ENCODE measurements at places on chromosomes 13 and 19.
A peak's percentile ranks its signal among the peaks of the same experiment; 100 is the strongest.

DNA sequence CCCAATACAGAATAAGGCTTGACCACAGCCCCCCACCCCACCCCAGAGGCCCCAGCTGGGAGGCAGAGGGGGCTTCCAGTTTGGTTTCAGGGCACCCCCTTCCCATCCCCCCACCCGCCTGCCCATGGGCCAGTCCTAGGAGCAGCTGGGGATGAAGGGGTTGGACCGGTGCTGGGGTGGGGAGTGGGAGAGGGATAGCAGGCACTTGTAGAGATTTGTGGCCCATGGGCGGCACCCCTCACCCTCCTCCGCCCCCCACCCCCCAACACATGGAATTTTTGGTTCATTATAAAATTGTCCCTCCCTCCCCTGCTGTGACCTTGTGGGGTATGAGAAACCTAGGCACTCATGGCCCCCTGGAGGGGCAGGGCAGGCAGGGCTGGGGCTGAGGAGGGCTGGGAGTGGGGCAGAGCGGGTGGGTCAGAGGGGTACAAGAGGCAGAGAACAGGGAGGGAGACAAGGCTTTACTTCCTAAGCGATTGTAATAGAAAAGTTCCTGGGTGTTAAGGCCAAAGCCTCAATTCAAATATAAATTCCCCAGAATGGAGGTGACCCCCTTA, 5.3 kb upstream of the GSK3A start:
- DNase-seq, result no peak

DNA sequence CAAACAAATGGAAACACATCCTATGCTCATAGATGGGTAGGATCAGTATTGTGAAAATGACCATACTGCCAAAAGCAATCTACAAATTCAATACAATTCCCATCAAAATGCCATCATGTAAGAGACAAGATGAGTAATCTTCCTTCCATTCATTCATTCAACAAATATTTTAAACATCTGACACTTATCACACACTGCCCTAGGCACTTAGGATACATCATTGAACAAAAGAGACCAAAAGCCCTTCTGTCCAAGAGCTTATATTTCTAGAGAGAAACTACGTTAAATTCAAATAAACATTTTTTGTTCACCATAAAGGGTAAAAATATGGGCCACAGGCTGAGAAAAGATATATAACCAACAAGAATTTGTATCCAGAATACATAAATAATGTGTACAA, 20.5 kb upstream of the LHFPL6 start:
- DNase-seq, result no peak

GRCh38 chr19:27966390-27966816, 1246.5 kb downstream of the UQCRFS1 start:
- no peak for DNase-seq

GRCh38 chr13:94305463-94305862, 174.0 kb downstream of the DCT start:
- no peak for DNase-seq

- DNase-seq, result peak; percentile 57
These were observed at the start of gene CNN2 for GRCh38 chr19:1025960-1026782. CNN2 (plus strand) TSS chr19:1026608; CDS start chr19:1026662, 54 bp downstream.

- DNase-seq, result no peak
These were observed 8.1 kb upstream of the ARRDC2 start for GRCh38 chr19:17999684-18000479.

- DNase-seq, result no peak
These were observed 2.0 kb downstream of the UHRF1 start for GRCh38 chr19:4911314-4911713.

GRCh38 chr19:42422901-42423461, 4.2 kb downstream of the LIPE start:
- DNase-seq, result peak; percentile 16

DNA sequence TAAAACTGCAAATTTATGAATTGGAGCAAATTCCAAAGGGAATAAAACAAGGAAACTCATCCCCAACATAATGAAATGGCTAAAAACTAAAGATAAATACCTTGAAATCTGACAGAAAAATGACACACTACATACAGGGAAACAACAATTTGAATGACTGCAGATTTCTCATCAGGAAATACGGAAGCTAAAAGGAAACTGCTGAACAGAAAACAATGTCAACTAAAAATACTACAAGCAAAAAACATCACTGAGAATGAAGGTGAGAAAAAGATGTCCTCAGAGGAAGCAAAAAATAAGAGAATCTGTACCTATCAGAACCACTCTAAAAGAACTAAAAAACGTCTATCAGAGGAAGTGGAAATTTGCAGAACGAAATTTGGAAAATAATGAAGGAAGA, 39.5 kb downstream of the ZSWIM9 start:
- DNase-seq, result no peak

GRCh38 chr13:53405616-53406015, 377.0 kb downstream of the OLFM4 start:
- DNase-seq, result no peak

GRCh38 chr13:43482026-43482425, 304.7 kb downstream of the ENOX1 start:
- DNase-seq, result no peak

GRCh38 chr13:39740761-39741160, 85.3 kb downstream of the COG6 start:
- DNase-seq, result no peak

DNA sequence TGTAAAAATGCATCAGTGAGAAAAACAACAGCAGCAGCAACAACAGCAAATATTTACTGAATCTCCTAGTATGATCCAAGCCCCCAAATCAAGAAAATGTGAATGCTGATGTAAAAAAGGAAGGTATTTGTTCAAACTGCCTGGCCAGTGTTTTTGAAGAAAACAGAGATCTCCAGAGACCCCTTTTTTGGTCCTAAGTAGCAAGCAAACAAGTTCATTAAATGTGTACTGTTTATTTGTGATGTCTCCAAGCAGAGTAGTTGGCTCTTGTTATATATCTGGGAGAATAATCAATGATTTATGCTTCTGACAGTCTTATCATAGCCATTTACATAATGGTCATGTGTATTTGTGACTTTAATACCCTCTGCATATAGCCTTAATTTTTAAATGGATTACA, 50.7 kb downstream of the CDADC1 start:
- no peak for DNase-seq

DNA sequence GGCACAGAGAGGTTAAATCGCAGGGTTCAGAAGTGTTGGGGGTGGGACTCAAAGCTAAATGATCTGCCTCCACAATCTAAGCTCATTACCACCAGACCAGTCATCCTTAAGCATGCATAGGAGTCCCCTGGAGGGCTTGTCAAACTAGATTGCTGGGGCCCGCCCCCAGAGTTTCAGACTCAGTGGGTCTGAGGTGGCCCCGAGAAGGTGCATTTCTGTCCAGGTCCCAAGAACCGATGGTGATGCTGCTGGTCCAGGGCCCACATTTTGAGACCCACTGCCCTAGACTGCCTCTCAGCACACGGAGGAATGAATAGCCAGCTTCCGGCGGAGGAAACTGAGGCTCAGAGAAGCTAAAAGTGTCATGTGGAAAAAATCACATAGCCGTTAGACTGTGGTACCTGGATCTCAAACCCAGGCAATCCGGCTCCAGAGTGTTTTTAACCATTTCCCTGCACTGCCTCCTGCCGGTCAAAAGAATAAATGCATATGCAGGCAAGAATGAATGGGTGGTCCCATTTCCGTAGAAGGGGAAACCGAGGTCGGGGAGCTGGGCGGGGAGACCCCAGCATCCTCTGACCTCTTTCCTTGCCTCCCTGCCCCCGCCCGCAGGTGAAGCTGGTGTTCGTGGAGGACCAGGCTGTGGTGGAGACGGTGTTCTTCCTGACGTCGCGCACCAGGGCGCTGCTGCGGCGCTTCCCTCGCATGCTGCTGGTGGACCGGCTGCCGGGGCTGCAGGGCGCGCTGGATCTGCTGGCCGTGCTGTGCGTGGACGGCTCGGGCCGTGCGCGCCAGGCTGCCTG, 23.8 kb downstream of the ZSWIM9 start:
- no peak for DNase-seq

DNA sequence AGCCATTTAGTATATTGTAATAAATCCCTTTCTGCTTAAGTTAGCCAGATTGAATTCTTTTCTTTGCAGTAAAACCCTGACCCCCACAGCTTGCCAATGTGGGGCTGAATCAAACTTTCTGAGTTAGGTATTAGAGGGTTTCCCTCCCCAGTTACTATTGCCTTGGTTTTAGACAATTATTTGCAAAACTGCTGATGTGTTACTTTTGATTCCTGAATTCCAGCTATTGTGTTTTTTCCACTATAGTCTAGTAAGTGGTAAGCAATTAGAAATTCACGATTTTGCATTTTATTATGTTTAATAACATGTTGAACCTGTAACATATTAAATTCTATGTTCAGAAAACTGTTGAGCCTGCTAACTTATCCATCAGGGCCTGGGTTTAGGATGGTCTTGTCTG, 391.5 kb downstream of the DLEU7 start:
- no peak for DNase-seq

DNA sequence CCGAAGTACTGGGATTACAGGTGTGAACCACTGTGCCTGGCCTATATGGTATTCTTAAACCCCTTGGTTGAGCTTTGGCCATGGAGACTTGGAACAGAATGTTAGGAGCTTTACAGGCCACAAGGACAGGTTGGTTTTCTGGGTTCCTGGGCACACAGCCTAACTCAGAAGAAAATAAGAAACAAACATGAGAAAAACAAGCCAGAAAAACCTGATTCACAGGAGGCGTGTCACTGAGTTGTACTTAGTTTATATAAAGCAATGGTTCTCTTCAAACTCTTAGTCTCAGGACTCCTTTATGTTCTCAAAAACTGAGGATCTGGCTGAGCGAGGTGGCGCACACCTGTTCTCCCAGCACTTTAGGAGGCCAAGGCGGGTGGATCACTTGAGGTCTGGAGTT, 125.1 kb upstream of the SPATA13 start:
- no peak for DNase-seq

GRCh38 chr19:18280247-18281081, 958 bp downstream of the JUND start:
- peak; percentile 65 for DNase-seq

- DNase-seq, result no peak
These were observed 21.0 kb downstream of the SMIM24 start for GRCh38 chr19:3459089-3459881.

DNA sequence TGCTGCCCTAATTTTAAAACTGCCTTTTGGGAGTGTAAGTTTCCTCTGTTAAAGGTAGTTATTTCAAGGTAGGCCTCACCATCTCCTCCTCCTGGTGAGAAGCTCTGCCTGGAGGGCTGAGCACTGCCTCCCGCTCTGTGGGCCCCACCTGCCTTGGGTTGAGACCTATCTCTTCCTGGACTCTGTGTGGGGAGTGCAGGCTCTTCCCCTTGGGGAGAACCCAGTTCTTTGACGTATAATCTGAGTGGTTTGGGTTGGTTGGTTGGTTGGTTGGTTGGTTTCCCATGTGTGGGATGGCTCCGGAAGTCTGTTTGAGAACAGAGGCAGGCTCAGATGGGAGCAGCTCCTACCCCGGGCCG, 39.1 kb downstream of the ACTN4 start:
- peak; percentile 13 for DNase-seq

GRCh38 chr13:113550453-113550852, 34.1 kb upstream of the TFDP1 start:
- no peak for DNase-seq

GRCh38 chr13:34346626-34347025, 528.7 kb downstream of the RFC3 start:
- no peak for DNase-seq

DNA sequence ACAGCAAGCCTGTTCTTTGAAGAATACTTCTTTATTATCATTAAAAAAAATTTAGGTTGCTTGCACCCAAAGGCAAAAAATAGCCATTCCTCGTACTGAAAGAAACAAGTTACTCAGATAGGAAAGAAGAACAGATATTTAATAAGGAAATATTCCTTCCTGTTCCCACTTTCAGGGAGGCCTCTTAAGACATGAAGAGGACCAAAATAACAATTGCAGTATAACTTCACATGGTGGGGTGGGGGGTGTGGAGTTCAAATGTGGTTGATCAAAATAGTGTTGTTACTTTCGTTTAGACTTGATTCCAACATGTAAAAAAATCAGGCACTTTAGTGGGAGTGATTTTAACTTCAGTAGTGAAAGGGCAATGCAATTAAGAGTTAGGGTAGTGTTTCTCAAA, 3.6 kb downstream of the RGCC start:
- no peak for DNase-seq

- no peak for DNase-seq
These were observed 628 bp downstream of the BEST2 start for GRCh38 chr19:12752056-12752781.

DNA sequence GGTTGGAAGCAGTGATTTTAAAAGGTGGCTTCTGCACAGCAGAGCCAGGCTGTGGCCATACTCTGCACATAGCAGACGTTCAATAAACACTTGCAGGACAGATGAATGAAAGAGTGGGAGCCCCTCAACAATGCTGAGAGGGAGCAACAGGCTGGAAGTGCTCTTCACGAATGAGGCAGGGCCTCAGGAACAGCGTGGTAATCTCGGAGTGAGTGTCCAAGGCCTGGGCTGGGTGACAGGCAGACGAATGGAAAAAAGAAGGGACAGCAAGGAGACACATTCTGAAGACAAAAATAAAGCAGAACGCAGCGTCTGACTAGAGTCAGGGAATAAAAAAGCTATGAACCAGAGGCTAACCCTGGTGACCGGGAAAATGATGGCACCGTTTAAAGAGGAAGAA, 11.1 kb downstream of the GJA3 start:
- no peak for DNase-seq

GRCh38 chr19:27748551-27749152, 1464.3 kb downstream of the UQCRFS1 start:
- no peak for DNase-seq

- DNase-seq, result no peak
These were observed 2.0 kb upstream of the MAB21L1 start for GRCh38 chr13:35478271-35479037.

DNA sequence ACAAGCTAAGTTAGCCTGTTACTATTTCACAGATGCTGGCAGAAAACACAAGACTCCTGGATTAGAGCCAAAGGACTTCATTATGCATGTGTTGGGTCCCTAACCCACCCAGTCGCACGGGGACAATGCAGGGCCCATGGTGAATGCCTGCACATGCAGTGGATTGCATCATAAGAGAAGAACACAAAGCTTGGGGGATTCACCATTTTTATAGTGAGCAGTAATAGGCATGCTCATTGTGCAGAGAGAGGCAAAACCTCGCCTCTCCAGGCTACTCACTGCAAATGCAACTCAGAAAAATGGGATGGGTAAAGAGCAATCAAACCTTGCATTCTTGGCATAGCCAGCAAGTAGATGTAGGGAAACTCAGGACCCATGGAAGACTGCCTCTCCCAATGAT, 115.8 kb downstream of the DIAPH3 start:
- DNase-seq, result no peak

DNA sequence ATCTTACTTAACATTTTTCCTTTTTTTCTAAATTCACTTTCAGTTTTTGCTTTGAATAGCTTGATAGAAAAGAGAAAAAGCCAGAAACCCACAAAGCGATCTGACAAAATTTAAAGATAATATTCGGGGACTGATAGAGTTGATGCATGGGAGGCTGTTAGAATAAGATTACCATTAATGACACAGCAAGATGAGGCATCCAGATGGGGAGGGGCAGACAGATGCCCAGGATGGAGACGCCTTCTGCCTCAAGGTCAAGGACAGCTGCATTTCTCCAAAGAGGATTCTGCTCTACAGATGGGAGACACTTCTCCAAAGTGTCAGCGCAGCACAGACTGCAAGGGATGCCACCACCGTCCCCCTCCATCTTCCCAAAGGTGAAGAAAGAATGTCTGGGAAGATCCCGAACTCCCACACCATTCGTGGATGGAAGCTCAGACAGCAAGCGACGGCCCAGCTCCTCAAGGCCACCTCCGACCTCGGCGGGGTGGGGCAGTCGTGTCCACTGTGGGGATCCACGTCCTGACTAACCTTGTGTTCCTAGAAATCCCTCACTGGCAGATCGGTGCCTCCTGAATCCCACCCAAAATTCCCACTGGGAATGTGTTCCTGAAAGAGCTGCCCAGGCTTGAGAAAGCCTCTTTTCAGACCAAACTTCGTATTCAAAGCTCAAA, 32.9 kb downstream of the NAXD start:
- DNase-seq, result no peak

Measured in activated T-cell treated with anti-CD3 and anti-CD28 coated beads for 4 hours (primary cell).